Activated naive CD4-positive, alpha-beta T cell (primary cell): ENCODE measurements at places on chromosomes 11 and 22.

DNA sequence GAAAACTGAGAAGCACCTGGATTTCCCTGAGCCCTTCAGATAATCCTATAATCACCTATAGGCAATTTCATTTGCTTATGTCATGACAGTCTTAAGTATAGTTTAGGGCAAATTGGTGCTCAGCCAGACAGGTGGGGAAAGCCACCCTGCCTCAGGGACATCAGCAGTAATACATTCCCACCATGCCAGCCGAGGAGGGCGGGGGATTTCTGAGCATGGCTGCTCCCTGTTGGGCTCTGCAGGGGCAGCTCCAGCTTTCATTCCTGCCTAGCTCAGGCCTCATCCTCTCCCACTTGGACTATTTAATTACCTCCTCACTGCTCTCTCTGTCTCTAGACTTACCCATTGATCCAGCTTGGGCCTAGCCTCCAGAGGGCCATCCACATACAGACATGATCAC lies 9.0 kb upstream of the DRD2 start:
- no peak for DNase-seq

DNA sequence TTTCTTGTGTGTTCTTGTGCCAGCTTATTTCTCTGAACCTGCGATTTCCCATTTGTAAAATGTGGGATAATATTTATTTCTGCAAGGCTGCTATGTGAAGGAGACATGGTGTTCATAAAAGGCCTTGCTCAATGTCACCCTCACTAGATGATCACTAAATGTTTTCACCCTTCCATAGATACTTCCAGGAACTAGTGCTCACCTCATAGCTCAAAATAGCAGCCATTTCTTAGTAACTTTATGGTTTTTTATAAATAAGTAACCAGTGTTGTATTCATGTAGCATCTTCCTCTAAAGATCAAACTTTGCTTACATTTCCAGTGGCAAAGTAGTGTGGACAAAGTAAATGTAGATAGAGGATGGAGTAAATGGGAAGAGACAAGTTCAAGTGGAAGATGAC lies 23.8 kb downstream of the SYTL2 start:
- no peak for DNase-seq

GRCh38 chr11:125902277-125902926 lies 604 bp downstream of the PUS3 start:
- no peak for DNase-seq

- no peak for DNase-seq
These were observed 219.7 kb downstream of the CEP164 start for GRCh38 chr11:117547195-117547850.

GRCh38 chr11:85276332-85276731 lies 350.8 kb downstream of the DLG2 start:
- no peak for DNase-seq

DNA sequence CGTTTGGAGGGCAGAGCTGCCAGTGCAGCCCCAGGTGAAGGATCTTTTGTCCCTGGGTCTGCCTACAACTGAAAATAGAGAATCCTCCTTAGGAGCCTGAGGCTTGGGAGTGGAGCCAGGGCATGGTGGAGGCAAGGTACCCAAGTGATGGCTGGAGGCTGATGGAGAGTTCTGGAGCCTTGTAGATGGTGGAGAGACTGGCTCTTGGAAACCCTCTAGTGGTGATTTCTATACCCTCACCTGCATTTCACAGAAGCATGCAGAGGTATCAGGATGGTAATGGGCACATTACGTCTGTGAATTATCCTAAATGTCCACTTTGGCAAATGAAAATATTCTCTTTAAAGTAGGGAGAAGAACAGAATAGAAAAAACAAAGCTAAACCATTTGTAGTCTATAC lies 44.4 kb downstream of the INSC start:
- DNase-seq = no peak

GRCh38 chr22:36775586-36775963 lies 344 bp downstream of the IFT27 start:
- no peak for DNase-seq

GRCh38 chr11:59560702-59561473 lies 49.5 kb downstream of the OR4D9 start:
- DNase-seq = peak; percentile 53

DNA sequence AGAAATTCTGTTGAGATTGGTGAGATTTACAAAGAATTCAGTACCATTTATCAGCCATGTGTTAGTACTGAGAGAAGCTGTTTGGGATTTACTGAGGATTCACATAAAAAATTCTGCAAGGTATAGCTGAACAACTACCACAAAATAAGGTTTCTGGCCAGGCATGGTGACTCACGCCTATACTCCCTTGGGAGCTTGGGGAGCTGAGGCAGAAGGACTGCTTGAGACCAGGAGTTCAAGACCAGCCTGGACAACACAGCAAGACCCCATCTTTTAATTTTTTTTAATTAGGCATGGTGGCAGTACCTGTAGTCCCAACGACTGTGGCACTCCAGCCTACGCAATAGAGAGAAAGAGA lies 86.7 kb downstream of the SIK3 start:
- no peak for DNase-seq

DNA sequence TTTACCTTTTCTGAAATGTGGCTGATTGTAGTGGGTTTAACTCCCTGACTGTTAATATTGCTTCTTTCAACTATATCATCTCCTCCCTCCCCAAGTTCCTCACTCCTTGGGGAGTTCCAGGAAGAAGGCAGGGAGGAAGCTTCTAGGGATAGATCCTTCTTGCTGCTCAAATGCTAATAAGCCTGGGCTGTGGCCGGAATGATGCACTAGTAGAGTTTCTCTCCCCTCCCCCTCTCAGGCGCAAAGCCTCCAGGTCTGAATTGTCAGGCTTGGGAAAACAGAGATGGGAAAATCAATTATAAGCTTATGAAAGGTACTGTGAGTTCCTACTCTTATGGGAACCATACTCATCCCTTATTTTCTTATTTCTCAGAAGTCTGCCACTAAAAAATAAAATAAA lies 30.8 kb downstream of the FEZ1 start:
- no peak for DNase-seq

GRCh38 chr22:19464975-19465374 lies 14.0 kb downstream of the UFD1 start:
- DNase-seq = no peak

GRCh38 chr22:47187176-47187957 lies 424.9 kb downstream of the TBC1D22A start:
- no peak for DNase-seq

- no peak for DNase-seq
These were observed 21.9 kb upstream of the OAF start for GRCh38 chr11:120188811-120189455.

GRCh38 chr22:43088627-43088983 lies 586 bp downstream of the TTLL1 start:
- no peak for DNase-seq
